A549 treated with Mapracorat at 1 μM for 4 hours (cell line): ENCODE measurements at places on chromosomes 5 and 9. TPM values are rescaled to one million over a fixed set of nuclear protein-coding genes. Genes with fewer than 3 reads are reported as not detected.

KCNV2 gene
- not detected in 5 replicates for total RNA-seq

LCN10 gene
- total RNA-seq, result not detected in 5 replicates

TLX3 gene
- not detected in 5 replicates for total RNA-seq

LHX3 gene
- total RNA-seq, result 0.05 to 0.20 TPM (median 0.12 TPM) in 5 replicates

NMUR2 gene
- 0.08 to 0.21 TPM (median 0.09 TPM) in 4 of 5 replicates, not detected in the other for total RNA-seq
